ENCODE measurements at places on chromosomes 3 and 15.
A peak's percentile ranks its signal among the peaks of the same experiment; 100 is the strongest.

- DNase-seq: no peak
Observed at GRCh38 chr3:98901119-98901391, 440 bp downstream of the DCBLD2 start.

DNA sequence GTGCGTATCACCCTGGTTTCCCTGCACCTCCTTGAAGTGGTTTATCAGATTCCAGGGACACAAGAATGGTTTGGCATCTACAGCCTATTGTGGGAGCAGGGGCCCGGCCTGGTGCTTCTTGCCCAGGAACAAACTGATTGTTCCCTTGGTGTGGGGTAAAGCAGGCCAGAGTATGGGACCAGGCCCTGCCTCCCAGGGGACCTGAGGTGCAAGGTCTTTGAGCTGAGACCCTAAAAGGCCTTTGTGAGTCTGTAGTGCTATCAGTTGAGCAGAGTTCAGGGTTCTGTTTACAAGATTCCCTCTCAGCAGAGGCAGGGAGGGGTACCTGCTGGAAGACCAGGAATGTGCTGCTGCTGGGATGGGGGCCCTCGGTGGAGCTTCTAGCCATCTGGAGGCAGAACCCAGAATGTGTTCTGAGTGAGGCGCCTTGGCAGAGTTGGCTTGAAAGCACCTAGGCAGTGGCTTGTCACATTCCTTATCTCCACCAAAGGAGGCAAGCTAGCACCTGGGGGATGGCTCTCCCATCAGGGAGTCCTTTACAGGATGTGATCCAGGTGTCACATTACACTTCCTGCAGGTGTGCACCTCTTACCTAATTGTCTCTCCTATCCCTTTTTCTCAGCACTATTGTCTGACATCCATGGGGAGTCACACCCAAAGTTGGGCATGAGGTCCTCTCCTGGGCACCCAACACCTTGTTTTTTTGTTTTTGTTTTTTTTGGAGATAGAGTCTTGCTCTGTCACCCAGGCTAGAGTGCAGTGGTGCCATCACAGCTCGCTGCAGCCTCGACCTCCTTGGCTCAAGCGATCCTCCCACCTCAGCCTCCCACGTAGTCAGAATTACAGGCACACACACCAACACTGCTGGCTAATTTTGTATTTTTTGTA, 13.1 kb downstream of the FLNB start:
- no peak for DNase-seq

- DNase-seq: no peak
Observed at GRCh38 chr15:100763835-100764750, 115.5 kb upstream of the ALDH1A3 start.

- DNase-seq: peak; percentile 65
Observed at GRCh38 chr15:40763801-40764628, at the start of gene GCHFR. GCHFR (plus strand) TSS chr15:40764068; CDS start chr15:40764181, 113 bp downstream.

DNA sequence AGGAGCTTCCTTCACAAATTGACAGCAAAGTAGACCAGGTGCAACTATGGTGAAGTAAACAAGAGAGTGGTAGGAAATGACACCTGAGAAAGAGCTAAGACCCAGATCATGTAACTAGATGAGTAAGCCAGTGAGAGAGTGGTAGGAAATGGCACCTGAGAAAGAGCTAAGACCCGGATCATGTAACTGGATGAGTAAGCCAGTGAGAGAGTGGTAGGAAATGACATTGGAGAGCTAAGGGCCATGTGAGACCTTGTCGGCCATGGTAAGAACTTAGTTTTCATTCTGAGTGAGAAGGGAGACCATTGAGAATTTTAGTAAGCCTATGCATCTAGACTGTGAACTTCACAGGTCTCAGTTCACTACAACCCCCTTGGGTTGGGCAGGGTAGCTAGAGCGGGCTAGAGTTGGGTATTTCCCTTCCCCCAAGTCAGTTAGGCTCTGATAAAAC, 5.4 kb upstream of the SENP7 start:
- DNase-seq: peak; percentile 25

DNA sequence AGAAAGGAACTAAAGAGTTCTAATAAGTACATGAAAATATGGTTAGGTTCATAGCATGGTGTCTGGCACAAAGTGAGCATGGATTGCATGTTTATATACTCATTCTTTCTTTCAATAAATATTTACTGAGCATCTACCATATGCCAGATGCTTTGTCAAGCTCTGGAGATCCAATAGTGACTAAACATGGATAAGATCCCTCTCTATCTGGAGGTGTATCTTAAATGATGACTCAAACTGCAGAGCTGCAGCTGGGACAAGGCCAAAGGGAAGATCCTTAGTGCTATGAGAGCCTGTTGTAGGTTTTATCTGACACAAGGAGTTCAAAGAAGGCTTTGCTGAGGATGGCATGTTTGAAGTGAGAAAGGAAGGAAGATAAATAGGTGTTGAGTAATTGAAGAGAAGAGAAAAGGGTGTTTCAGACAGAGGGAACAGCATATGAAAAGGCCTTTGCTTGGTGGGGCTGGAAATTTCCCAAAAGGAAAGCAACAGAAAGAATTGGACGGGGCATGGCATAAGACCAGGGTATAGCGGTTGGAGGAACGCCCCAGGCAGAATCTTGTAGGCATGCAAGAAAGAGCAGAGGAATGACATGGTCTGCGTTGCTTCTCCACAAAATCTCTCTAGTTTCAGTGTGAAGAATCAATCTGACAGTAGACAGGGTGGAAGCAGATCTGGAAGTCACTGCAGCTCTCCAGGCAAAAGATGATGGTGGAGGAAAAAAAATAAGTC, 239.9 kb upstream of the LRTM1 start:
- no peak for DNase-seq

DNA sequence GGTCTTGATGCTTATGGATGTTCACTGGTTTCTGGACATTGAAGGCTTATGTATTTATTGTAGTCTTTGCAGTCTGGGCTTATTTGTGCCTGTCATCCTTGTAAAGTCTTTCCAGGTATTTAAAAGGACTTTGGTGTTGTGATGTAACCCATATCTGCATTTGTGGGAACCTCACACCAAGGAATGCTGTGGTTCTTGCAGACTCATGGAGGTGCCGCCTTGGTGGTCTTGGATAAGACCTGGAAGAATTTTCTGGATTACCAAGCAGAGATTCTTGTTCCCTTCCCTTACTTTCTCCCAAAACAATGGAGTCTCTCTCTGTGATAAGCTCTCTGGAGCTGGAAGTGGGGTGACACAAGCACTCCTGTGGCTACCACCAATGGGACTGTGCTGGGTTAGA, 363.5 kb upstream of the NECTIN3 start:
- no peak for DNase-seq

- no peak for DNase-seq
Observed at GRCh38 chr15:44541282-44541958, 4.5 kb downstream of the EIF3J start.

- DNase-seq: no peak
Observed at GRCh38 chr3:148839805-148840204, 12.2 kb downstream of the CPB1 start.

DNA sequence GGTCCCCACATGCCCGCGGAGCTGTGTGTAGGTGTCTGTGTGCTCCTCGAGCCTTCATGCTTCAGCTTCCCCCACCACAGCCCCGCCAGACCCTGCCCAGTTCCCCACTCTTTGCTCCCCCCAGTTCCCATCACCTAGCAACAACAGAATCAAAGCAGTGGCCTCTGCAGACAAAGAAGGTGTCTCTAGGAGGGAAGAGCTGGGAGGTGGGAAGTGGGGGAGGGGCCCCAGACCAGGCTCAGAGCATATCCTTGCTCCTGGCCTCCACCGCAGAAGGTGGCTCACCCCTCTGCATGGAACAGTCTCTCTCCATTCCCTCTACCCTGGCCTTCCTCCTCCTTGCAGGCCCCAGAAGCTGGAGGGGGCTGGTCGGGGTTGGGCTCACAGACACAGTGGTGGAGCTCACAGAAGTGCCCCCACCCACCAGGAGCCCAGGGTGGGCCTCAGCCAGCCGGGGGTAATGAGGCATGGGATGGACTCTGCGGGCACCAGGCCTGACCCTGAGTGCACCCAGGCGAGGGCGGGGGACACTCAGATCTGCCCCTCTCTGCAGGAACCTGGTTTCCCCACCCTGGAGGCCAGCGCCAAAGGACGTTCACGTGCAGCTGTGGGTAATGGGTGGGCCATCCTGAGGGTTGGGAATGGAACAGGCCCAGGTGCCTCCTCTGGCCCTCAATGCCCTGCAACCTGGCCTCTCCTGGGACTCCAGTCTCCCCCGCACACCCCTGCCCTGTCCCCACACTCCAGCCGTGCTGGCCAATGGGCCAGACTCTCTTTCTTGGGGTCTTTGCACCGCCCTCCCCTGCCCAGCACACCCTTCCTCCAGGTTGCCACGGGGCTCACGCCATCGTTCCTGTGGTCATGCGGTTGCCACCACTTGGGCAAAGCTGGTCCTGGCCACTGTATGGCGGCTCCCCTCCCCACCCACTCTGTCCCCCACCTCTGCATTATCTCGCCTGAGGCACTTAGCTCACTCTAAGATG, 53.4 kb downstream of the TPRA1 start:
- no peak for DNase-seq

DNA sequence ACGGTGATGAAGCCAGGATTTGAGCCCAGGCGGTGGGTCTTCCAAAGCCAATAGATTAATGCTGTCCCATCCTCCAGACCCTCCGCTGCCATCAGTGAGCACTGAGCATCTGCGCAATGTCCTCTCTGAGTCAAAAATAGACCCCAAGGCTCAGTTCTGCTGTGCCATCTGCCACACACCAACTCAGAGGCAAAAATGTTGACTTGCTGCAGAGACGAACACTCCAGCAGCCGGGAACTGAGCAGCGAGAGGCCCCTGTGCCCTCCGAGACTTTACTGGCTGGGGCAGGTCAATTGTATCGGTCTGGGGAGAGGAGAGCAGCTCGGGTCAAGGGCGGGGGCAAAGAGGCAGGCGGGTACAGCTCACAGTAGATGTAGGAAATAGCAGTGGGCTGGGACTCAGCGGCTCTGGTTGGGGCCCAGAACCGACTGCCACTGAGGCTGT, 41.5 kb upstream of the ATP2B2 start:
- no peak for DNase-seq

GRCh38 chr3:16090706-16091105, 83.8 kb upstream of the GALNT15 start:
- no peak for DNase-seq

- DNase-seq: no peak
Observed at GRCh38 chr3:139974809-139975425, 39.9 kb downstream of the CLSTN2 start.

GRCh38 chr3:134085034-134085775, 55.5 kb upstream of the SLCO2A1 start:
- no peak for DNase-seq

GRCh38 chr3:38102444-38102814, 34.5 kb downstream of the ACAA1 start:
- no peak for DNase-seq

GRCh38 chr15:52225230-52225629, 34.0 kb upstream of the GNB5 start:
- DNase-seq: no peak

GRCh38 chr15:38202361-38202760, 50.3 kb upstream of the SPRED1 start:
- no peak for DNase-seq

Measured in T-helper 1 cell (primary cell).